Foreskin fibroblast (primary cell): ENCODE measurements at places on chromosomes 2 and 18.

GRCh38 chr18:43372773-43373172 lies 95.5 kb upstream of the SYT4 start:
- DNase-seq, result no peak

GRCh38 chr2:213089438-213089837 lies 62.0 kb downstream of the IKZF2 start:
- DNase-seq, result peak; percentile 36

GRCh38 chr2:179626261-179626660 lies 235.2 kb downstream of the ZNF385B start:
- no peak for DNase-seq

GRCh38 chr2:219478916-219479315 lies 19.8 kb upstream of the GMPPA start:
- DNase-seq, result no peak

- no peak for DNase-seq
Measured at GRCh38 chr2:44301111-44301510, 25.8 kb downstream of the SLC3A1 start.

- no peak for DNase-seq
Measured at GRCh38 chr2:28588292-28588670, 92.4 kb downstream of the PLB1 start.

GRCh38 chr2:28558158-28558820 lies 62.4 kb downstream of the PLB1 start:
- no peak for DNase-seq

GRCh38 chr18:50706651-50707050 lies 113.2 kb downstream of the MRO start:
- DNase-seq, result no peak

DNA sequence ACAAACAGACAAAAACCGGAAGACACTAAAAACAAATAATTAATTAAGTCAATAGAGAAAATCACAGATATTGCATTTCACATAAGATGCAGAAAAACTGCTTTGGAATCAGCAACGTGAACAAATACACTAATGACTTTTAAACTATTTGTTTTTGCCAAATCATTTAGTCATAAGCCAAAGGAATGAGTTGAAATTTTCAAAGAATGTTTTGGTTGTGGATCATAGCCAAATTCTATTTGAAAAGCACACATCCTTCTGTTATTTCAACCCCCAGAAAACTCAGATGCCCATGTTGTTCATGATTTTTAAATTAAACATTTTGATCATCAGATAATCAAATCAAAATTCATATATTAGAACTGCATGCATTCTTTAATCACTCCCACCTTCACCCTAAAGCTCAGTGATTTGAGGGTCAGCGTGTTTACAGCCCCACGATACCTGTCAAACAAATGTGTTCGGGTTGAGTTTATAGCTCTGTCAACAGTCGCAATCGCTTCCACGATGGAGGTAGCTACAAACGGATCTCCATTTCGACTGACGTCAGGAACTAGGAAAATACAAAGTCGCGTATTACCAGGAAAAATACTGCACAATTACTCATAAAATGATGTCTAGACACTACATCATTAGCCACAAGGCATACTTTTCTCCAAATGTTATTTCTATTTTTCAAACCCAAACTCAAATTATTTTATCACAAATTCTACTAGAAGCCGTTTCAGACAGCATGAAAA lies 90.2 kb downstream of the PXDN start:
- DNase-seq, result peak; percentile 73

- DNase-seq, result no peak
Measured at GRCh38 chr2:180325416-180326120, 318.5 kb upstream of the CWC22 start.

- DNase-seq, result no peak
Measured at GRCh38 chr18:79911344-79912270, 39.8 kb downstream of the SLC66A2 start.

DNA sequence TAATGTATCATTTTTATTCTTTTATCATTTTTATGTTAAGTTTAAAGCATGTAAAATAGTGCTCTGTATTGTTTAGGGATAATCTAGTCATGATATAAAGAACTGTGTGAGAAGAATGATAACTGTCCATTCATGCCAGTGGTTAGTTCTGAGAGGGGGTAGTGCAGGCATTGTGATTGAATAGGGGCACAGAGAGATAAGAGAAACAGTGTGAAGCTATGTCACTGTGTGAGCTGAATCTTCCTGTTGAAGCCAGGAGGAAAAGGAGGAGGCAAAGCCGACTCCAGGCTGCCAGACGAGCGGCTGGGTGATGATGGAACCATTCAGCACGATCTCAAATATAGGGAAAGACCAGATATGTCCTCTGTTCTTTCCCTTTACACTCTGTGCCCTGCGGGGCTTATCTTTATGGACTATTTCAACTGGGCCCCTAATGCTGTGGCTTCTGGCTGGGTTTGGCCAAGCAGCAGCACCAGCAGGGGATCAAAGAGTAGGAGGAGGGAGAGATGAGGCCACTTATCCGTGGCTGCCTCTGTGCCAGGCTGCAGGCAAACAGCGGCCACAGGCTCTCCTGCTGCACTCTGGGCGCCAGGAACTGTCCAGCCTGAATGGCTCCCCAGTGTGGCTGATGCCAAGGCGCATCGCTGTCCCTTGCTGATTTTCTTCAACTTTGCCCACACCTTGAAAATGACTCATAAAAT lies 128.0 kb downstream of the SPP2 start:
- peak; percentile 51 for DNase-seq
